ENCODE measurements at places on chromosomes 6 and 20.

DNA sequence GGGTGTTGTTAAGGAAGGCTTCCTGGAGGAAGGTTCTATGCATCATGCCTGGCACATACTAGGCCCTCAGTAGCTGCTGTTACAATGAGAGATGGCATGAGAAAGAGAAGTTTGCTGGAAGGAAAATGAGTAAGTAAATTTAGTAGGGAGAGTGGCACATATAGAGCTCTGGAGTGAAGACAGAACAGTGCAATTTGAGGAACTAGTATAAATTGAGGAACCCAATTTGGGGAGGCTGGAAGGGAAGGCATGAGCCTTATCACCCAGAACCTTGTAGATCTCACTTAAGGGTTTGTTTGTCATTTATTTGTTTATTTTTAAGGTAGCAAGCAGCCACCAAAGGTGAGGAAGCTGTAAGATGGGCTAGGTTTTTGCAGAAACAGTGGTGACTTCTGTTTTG, 87.1 kb upstream of the SCGN start:
- DNase-seq: no peak

- DNase-seq: peak; percentile 58
Observed at GRCh38 chr6:75268121-75268987, 16.2 kb downstream of the TMEM30A start.

- DNase-seq: no peak
Observed at GRCh38 chr6:132482581-132482980, 30.3 kb downstream of the STX7 start.

GRCh38 chr6:42708096-42708495, 14.3 kb downstream of the PRPH2 start:
- DNase-seq: no peak

DNA sequence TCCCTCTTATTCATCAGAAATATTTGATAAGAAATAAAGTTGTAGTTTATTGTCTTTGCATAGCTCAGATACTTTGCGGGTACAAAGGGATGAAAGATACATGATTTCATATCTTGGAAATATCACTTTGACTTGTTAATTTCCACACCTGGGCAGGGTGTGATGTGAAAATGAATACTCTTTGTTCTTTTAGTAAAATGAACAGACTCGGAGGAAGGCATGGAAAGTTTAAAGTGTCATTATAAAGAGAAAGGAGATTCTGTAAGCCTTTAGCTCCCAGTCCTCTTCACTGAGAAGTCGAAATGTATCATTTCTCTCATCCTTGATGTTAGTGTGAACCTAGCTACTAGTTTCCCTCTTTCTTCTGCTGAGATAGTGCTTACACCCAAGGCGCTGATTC, 36.7 kb upstream of the AKIRIN2 start:
- no peak for DNase-seq

DNA sequence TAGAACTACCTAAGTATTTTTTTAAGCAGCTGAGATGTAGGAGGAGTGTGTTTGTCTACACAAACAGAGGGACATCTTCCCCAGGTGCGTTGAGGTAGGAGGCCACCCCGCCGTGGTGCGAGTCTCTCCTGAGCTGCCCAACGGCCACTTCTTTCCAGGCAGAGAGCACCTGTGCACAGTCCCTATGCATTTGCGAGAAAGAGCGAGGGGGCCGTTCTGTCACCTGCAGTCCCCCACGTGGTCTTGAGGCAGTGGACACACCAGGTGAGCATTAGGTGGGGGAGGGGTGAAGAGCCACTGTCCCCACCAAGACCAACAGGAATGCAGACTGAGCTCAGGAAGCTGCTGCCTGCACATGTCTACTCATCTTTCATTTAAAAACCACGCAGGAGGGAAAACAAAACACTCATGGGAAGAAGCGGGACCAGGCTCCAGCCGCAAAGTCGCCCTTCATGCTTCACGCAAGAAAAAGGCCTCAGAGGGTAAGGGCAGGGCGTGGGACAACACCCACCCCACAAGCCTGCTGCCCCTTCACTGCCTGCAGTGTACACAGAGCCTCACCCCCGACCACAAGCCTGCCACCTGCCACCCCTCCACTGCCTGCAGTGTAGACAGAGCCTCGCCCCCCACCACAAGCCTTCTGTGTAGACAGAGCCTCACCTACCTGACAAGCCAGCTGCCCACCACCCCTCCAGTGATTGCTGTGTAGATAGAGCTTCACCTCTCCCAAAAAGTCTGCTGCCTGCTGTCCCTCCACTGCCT, 142.0 kb downstream of the DLL1 start:
- DNase-seq: no peak
